ENCODE measurements at places on chromosomes 3 and 15. TPM values are rescaled to one million over a fixed set of nuclear protein-coding genes. Genes with fewer than 3 reads are reported as not detected.

Gene DZIP1L
- total RNA-seq = 7.4 TPM

Gene SPRED1
- total RNA-seq = 67.6 TPM

Gene SAMD7
- not detected for total RNA-seq

Gene TGM5
- not detected for total RNA-seq

Gene CLDN11
- 32.3 TPM for total RNA-seq

Gene RASL12
- 0.39 TPM for total RNA-seq

Gene GP9
- not detected for total RNA-seq

Gene GOLGA6A
- not detected for total RNA-seq

Gene PGBD4
- 2.5 TPM for total RNA-seq

Gene MRPS25
- total RNA-seq = 20.8 TPM

Gene PLA2G4D
- not detected for total RNA-seq

Gene TMEM108
- total RNA-seq = 0.12 TPM

Gene CNTN6
- not detected for total RNA-seq

Gene DUOXA2
- not detected for total RNA-seq

Gene MYZAP
- 0.24 TPM for total RNA-seq

Gene INSYN1
- total RNA-seq = not detected

Gene GPR160
- 0.24 TPM for total RNA-seq

Gene TTLL13
- not detected for total RNA-seq

Gene CASR
- total RNA-seq = not detected

Gene SKIC8
- 132 TPM for total RNA-seq

Gene P2RY12
- not detected for total RNA-seq

Gene PHLDB2
- 122 TPM for total RNA-seq

Gene GPR15
- total RNA-seq = 0.20 TPM

Gene GPR62
- not detected for total RNA-seq

Gene IMPG2
- total RNA-seq = under 0.01 TPM

Gene SMARCC1
- 38.7 TPM for total RNA-seq

Gene ECE2
- not detected for total RNA-seq

Gene GPR27
- total RNA-seq = not detected

Gene FBN1
- 208 TPM for total RNA-seq

Gene PSMD2
- 542 TPM for total RNA-seq

Gene RPL4
- total RNA-seq = 5,469 TPM

Gene HYAL2
- 42.2 TPM for total RNA-seq

Gene CACNA1D
- total RNA-seq = 0.12 TPM

Gene DISP2
- 0.59 TPM for total RNA-seq

Gene FBLN2
- 52.7 TPM for total RNA-seq

Gene ADAMTS7
- 9.7 TPM for total RNA-seq

Gene EPHB1
- total RNA-seq = 2.6 TPM

Gene FRG2C
- total RNA-seq = not detected

Gene TIPARP
- 155 TPM for total RNA-seq

Gene PPP1R14D
- total RNA-seq = not detected

Gene IQCB1
- total RNA-seq = 18.8 TPM

Gene SLC6A20
- total RNA-seq = not detected

Gene CAND2
- total RNA-seq = under 0.01 TPM

Gene SPINK8
- total RNA-seq = not detected

Gene AMOTL2
- total RNA-seq = 13.1 TPM

Gene NEO1
- 4.1 TPM for total RNA-seq

Gene UBAP1L
- 0.12 TPM for total RNA-seq

Gene SIDT1
- under 0.01 TPM for total RNA-seq

Gene CFAP44
- 1.6 TPM for total RNA-seq

Gene HMG20A
- total RNA-seq = 28.4 TPM

Gene FOXB1
- total RNA-seq = not detected

Gene CTXN2
- not detected for total RNA-seq

Gene SYNM
- 7.3 TPM for total RNA-seq

Gene TMC3
- not detected for total RNA-seq

Gene ARIH2
- total RNA-seq = 74.0 TPM

Gene MESP2
- 1.8 TPM for total RNA-seq
